ENCODE measurements at places on chromosomes 1 and 21. TPM values are rescaled to one million over a fixed set of nuclear protein-coding genes. Genes with fewer than 3 reads are reported as not detected.
A peak's percentile ranks its signal among the peaks of the same experiment; 100 is the strongest.

DNA sequence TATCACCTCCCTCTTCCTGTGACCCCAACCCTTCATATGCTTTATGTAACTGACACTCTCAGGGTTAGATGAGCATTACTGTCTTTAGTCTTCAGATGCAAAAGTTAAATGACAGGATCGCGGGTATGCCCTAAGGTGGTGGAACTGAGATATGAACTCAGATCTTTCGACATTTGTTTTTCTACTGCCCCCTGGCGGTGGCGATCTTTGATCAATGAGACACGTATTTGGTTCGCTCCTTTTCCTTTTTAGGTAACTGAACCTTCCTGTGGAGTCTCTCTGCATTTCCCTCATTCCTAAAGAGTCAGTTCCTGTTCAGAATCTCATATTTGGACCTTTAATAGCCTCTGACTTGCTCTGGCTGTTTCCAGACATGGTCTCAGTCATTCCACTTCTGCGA is 47.8 kb upstream of the ZP4 start:
- no peak for DNase-seq

The SLC25A44 gene
- total RNA-seq: 20.4 TPM

The MYOM3 gene
- 2.3 TPM for total RNA-seq

DNA sequence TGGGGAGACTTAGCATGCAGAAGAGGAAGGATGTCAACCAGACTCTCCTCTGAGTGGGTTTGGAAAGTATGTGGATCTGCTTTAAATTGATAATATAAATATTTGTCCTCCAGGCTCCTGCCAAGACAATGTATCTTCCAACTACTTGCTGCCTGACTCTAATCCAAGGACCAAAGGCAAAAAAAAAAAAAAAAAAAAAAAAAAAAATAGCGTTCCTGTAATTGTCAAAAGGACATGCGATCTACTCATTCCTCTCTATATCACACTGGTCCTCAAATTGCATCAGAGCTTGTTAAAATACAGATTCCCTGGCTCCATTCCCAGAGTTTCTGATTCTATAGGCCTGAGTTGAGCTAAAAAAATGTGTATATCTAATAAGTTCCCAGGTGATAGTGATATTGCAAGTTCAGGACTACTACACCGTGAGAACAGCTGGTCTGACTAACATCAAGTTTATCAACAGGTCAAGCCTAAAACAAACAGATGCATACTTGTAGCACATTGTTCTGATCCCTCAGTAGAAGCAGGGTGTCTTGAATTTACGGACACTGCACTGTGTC is 141.3 kb downstream of the TNR start:
- no peak for DNase-seq

DNA sequence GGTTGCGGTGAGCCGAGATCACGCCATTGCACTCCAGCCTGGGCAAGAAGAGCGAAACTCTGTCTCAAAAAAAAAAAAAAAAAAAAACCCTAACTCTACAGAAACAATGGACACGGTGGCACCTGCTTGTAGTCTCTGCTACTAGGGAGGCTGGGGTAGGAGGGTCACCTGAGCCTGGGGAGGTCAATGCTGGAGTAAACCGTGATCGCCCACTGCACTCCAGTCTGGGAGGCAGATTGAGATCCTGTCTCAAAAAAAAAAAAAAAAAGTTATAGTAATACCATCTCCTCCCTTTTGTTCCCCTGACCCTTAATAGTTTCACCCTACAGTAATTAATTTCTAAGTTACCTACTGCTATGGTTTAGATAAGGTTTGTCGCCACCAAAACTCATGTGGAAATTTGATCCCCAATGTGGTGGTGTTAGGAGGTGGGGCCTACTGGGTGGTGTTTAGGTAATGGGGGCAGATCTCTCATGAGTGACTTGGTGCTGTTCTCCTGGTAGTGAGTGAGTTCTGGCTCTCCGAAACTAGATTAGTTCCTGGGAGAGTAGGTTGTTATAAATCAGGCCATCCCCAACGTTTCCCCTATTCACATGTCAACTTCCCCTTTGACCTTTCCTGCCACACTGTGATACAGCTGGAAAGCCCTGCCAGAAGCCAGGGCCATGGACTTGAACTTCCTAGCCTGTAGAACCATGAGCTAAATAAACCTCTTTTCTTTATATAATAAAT is 9.8 kb downstream of the FBXO42 start:
- DNase-seq: peak; percentile 21

DNA sequence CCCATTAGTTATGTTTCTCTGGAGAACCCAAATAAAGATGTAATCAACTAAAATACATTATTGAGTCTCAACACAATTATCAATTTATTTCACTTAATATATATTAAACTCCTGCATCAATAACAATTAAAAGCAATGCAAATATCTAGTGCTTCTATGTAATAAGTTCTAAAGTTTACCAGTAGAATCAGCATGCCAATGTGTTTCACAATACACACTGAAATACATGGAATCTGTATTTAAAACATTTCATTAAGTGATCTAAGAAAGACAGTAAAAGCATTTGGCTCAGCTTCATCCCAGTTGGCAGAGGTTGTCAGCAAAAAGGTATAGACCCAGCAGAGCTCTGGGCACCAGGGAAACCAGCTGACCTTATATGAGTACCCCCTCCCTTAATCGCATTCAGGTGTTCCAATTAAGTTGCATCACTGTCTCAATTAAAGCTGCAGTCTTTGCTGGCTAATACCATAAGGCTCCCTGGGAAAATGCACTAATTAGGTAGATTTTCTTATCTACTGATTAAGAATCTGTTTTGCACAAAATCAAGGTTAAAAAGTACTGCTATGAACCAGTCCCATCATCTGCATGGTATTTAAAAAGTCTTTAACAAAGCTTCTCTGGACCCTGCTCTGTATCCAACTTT is 63.1 kb downstream of the NIBAN1 start:
- DNase-seq: no peak

The NPR1 gene
- total RNA-seq: 4.7 TPM

DNA sequence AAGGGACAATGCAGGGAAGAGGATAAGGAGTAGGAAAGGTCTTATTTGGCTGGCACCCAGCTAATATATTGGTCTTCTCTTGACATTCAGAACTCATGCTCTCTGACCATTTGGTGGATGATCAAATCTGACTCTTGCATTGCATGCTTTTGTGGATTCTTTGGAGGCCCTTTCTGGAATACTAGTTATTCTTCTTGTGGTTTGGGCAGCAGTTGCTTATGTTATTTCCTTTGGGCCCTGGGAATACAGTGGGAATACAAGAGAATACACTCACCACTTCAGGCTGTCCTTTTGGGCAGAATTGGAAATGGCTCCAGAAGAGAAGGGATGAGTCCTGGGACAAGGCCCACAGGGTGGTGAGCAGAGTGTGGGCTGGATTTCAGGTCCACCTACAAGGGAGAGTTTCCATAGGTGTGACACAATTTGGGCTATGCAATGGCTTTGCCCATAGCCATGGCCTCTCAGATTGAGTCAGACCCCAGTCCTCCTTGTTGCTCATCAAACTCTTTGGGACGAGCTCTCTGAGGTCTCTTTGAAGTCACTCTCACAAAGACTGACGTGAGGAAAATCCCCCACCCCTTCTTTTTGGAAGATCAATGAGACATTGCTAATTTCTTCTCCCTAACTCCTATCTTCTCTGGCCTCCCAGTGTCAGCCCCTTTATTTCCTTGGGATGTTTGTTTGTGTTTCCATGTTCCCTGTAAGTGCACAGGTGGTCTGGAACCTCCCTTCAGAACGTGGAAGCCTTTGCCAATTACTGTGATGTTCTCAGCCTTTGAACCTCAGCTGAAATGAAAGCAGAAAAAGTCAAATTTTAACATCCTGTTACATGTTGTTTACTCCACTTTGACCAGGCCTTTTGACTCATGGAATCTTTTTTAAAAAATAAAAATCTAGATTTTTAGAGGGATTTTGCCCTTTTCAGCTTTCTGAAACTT is 19.4 kb downstream of the HSD11B1 start:
- DNase-seq: no peak

The CDC7 gene
- 2.2 TPM for total RNA-seq

DNA sequence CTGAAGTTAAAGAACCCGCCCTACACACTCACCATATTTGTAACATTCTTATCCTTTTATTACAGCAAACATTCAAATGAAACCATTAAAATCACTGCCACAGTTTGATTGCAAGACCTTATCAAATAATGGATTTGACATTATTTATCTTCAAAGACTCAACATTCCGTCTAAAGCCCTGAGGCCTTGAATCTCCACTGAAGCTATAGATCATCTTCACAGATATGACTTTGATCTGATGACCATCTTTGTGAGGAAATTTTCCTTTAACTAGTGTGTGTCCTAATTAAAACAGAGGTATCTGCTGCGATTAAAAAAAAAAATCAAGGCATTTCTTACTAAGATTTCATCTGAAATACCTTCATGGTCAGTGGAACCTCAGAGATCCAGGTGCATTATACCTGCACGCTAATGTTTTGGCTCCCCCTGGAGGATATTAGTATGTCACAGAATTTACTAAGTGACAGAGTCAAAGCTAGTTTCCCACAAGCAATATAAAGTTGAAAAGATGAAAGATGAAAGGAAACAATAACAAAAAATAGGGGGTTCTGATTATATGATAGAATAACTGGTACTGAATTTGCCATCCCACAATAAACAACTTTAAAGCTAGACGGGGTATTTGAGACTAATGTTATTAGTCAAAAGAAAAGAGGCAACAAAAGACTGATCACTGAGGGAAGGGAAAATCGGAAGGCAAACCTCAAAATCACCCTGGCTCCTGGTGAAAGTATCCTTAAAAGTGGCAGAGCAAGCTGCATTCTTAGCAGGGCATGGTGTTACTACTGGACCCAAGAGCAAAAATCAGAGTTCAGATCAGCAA is 923.4 kb downstream of the NCAM2 start:
- no peak for DNase-seq

DNA sequence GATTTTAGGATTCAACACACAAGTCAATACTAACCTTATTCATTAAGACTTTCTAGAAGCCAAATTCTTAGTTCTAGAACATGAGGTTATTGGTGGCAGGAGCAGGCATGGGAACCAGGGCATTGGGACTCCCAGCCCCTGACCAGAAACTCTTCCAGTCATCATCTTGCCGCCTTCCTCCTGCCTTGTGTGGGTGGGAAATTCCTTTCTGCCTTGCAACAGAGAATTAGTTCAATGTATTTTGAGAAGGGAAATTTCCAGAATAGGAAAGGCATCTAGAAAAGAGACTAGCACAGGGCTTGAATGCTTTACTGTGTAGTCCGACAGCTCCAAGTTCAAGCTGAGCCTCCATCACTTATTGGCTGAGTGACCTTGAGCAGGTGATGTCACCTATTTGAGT is 8.7 kb downstream of the GRHL3 start:
- no peak for DNase-seq

The FCER1G gene
- total RNA-seq: not detected

The LYPD8 gene
- total RNA-seq: not detected

- no peak for DNase-seq
These were observed 209.1 kb upstream of the LYPLAL1 start for GRCh38 chr1:218964471-218965185.

The LRRC38 gene
- 0.45 TPM for total RNA-seq
